GM04504 (cell line): ENCODE measurements at places on chromosomes 16 and 17.

DNA sequence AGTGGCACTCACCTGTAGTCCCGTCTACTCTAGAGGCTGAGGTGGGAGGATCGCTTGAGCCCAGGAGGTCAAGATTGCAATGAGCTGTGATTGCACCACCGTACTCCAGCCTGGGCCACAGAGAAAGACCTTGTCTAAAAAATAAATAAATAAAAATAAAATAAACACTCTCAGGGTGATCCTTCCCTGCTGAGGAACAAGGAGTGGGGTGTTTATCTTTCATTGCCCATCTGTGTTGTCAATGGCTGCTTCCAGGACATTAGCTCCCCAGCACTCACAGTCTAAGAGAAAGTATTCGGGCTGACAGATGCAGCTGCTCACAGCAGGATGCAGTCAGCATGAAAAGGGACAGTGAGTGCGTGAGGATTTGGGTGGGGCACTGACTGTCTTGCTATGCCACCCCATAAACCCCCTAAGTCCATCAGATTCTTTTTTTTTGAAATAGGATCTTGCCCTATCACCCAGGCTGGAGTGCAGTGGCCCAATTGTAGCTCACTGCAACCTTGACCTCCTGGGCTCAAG lies 31.3 kb upstream of the RBBP6 start:
- DNase-seq, result no peak

DNA sequence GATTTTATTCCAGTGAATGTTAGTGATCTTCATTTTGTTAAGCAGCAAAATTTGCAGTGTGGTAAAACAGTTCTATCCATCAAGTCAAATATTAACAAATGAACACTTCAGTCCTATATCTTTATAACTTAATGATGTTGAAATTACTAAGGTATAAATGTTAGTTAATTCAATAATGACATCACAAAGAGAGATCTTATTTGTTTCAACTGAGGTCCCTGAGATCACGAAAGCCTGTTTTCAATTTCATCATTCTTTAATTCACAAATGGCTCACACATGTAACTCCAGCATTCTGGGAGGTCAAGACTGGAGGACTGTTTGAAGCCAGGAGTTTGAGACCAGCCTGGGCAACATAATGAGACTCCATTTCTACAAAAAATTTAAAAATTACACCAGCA lies 13.9 kb downstream of the SMURF2 start:
- DNase-seq, result no peak

GRCh38 chr16:4240624-4241023 lies 1.3 kb downstream of the SRL start:
- DNase-seq, result no peak

DNA sequence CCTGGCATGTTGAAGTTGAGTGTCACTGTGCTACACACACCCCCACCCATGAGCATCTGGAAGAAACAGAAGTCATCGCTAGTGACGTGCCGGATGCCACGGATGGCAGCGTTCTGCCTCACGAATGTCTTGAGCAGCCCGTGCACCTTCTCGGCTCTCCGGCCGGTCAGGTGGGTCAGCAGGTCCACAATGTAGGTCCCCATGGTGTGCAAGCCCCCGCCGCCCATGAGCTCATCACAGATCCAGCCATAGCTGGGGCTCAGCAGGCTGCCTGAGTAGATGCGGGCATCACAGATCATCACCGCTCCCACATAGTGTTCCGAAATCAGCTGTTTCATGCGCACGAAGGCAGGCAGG lies 8.9 kb downstream of the C16orf86 start:
- no peak for DNase-seq

DNA sequence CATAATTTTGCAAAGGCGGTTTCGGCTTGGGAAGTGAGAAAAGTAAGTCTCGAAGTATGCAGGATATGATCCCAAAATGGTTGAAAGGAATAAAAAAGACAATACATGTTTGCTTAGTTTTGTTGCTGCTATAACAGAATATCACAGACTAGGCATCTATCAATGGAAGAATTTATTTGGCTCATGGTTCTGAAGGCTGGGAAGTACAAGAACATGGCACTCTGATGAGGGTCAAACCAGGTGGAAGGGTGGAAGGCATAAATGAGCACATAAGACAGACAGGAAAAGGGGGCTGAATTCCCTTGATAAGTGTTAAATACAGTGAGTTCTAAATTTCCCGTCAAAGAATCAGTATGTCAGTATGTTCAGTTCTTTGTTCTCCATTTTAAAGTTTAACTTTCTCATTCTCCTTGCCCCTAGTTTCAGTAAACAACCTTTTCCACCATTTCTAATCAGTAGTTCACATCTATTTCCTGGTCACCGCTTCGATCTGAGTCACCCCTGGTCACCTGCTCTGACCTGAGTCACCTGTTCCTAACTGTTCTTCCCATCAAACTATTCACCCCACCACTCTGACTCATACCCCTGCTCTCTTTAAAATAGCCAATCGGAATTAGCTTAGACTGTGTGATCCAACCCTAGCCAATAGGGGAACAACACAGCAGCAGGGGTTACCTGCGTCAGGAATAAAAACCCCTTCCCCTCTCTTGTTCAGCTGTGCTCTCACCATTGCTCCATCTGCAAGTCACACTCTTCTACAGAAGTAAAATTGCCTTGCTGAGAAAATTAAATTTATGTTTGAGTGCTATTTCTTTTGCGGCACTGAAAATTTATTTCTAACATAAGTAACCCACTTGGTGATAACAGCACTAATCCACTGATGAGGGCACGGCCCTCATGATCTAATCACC lies 240.8 kb downstream of the STX8 start:
- DNase-seq, result no peak

DNA sequence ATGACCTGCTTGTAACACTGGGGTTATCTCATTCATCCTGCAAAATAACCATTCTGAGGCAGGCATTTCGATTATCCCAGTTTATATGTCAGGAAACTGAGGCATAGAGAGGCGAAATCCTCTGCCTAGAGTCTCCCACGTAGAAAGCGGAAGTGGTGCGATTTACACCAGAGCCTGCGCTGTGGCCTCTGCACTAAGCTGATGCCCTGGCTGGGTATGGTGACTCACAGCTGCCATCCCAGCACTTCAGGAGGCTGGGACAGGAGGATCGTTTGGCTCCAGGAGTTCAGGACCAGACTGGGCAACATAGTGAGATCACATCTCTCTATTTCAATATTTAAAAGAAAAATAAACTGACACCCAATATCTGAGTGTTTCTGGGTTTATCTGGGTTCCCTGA lies 59.3 kb upstream of the BCO1 start:
- DNase-seq, result no peak
